ENCODE measurements at places on chromosomes 5 and 9. TPM values are rescaled to one million over a fixed set of nuclear protein-coding genes. Genes with fewer than 3 reads are reported as not detected.

DNA sequence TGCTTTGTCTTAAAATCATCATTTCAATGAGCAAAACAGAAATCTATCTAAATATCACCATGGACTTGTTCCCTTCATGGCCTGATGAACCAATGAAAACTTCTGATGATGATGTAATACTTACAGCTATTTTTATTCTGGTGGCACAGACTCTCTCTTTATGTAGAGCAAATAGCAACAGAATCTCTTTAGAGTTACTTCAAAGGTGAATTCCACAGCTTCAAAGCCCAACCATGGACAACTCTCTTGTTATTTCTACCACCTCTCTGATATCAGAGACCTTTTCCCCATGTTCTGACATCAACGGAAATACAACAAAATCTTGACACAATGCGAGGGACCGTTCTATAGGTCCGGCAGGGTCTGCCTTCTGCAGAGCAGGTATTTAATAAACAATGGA is 70.1 kb downstream of the RETREG1 start:
- no peak for DNase-seq

GRCh38 chr5:98840946-98841345 is 67.5 kb downstream of the RGMB start:
- DNase-seq, result no peak

MED10 gene
- total RNA-seq, result 45.3 TPM

CAMK4 gene
- total RNA-seq, result 14.0 TPM

LCN15 gene
- 0.40 TPM for total RNA-seq

Measured in prostate gland (tissue), 2 donors.